ENCODE measurements at places on chromosomes 1 and 21.

- DNase-seq: no peak
Observed at GRCh38 chr1:10814312-10814711, 17.9 kb upstream of the CASZ1 start.

DNA sequence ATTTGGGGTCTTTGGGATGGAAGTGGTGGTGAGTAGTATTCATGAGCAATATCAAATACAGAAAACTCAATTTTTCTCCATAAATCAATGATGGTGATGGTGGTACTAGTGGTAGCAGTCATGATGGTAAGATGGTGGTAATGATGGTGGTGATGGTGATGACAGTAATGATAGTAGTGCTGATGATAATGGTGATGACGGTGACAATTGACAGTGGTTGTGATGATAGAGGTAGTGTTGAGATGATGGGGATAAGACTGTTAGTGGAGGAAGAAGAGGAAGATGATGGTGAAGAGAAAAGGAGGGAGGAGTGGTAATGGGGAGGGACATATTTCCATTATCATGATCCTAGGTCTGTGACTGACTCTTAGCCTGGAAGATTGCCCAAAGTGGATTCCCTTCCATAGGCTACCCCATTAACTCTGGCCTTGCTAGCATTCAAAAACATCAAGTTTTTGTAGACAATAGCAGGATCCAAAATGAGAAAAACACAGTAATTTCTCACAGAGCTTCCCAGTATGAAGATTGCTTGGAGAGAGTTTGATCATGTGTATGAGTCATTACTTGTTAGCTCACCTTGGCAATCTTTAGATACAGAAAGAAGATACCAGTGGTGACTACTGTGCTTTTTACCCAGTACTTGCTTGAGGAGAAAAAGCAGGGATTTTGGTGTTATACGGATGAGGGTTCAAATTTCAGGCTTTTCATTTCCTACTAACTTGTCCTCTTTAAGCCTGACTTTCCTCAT is 93.9 kb downstream of the ATP1A1 start:
- no peak for DNase-seq

DNA sequence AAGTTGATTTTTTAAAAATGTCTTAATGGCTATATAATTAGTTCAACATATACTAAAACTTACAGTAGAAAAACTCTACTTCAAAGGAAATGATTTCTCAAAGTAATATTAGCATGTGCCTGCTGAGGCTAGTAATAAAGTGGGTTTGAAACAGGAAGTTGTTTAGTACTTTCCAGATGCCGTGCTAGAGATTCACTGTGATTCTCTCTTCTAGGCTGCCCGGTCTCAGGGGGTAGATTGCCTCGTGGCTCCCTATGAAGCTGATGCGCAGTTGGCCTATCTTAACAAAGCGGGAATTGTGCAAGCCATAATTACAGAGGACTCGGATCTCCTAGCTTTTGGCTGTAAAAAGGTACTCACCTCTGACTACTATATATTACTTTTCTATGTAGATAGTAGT is 9.1 kb downstream of the EXO1 start:
- no peak for DNase-seq

GRCh38 chr1:88740784-88741183 is 56.7 kb downstream of the PKN2 start:
- DNase-seq: no peak

DNA sequence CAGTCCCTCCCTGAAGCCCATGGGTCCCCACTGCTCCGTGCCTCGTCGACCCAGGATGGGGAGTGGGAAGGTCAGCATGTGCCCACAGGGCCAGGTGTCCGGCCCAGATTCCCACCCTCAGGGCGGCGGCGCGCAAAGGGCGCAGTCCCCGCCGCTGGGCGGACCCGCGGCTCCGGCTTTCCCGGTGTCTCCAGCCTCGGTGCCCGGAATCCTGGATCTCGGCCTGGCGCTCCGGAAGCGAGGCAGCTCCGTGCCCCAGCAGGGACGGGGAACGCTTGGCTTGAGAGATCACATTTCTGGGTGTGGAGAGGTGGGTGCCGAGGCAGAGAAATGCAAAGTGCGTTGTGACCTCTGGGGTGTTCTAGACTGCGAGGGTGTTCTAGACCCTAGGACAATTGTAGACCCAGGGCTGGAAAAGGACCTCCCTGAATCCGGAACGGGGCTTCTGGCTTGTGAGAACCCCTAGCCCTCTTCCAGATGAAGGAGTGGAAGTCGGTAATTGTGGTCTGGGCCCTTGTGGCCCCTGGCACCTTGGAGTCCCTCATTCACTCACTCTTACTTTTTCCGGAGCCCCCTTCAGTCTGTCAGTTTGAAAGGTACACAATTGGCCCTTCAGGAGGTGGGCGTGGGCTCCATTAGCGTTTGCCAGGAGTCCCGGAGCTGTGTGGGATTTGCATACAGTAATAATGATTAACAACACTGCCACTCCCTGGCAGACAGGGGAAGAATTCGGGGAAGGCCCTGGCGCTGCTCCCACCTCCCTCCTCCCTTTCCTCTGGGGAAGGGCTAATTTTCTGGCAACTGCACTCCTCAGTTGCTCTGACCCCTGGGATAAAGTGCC is 1.6 kb upstream of the KCND3 start:
- peak; percentile 55 for DNase-seq
